ENCODE measurements at places on chromosomes 2 and 18. TPM values are rescaled to one million over a fixed set of nuclear protein-coding genes. Genes with fewer than 3 reads are reported as not detected.
A peak's percentile ranks its signal among the peaks of the same experiment; 100 is the strongest.

DNA sequence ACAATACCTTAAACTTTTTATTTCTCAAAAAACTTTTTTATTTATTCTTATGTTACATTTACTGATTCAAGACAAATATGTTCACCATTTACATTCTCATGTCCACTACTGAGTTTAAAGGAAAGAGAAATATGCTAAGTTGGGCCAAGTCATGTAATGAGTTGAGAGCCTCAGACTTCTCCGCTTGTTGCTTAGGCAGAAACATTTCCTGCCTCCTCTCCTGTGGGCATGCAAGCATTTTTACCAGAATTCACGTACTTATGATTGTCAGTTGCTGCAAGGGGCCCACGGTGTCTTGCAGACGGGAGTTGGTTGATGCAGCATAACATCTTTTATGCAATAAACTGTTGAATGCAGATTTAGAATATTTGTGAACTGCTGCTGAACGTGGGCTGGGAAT, 51.8 kb downstream of the MYO1B start:
- H3K4me3 ChIP-seq = no peak overlapping the region
- H3K4me1 ChIP-seq = no peaks in the 10 kb centered on the region
- no peaks in the 10 kb centered on the region for H3K27me3 ChIP-seq

DNA sequence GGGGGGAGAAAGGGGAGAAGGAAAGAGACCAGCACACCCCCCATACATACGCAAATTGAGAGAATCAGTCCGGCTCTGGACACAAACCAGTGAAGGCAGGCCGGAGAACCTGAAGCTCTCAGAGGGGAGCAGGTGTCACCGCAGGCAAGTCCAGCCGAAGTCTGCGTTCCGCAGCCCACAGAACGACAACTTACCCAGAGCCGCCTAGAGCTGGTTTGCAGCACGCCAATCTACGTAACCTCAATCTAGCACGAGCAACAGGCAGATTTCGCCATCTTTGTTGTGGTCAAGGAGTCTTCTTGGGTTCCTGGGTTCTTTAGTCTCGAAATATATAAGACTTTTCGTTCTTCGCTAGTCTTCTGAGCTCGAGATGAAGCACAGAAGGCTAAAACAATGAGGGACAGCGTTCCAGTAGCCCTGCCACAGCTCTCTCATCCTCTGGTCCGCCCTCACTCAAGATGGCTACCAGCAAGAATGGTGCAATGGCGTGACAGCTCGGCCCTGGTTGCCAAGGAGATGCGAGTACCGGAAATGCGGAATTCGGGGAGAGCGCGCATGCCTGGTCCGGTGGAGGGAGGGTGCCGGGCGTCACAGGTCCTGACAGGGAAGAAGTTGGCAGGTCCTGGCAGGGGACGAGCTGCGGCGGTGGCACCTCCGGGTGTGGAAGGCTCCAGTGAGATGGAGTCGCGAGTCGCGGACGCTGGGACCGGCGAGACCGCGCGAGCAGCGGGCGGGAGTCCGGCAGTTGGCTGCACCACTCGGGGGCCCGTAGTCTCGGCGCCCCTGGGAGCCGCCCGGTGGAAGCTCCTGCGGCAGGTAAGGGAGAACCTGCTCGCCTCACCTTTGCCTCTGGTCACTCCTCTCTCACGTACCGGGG, at the start of the genes CAMKMT and PREPL:
Gene CAMKMT (plus strand): TSS at position 618 of the 877 bp plus-strand sequence.
Gene PREPL (minus strand): TSS at position 165 of the 877 bp plus-strand sequence. CDS start 15,152 bp downstream, outside the sequence.
- peaks cover 3% of the 10 kb centered on the region for H3K4me1 ChIP-seq
- H3K4me3 ChIP-seq = peak within 1 kb of the TSS; percentile 89
- DNase-seq = peak; percentile 98

DNA sequence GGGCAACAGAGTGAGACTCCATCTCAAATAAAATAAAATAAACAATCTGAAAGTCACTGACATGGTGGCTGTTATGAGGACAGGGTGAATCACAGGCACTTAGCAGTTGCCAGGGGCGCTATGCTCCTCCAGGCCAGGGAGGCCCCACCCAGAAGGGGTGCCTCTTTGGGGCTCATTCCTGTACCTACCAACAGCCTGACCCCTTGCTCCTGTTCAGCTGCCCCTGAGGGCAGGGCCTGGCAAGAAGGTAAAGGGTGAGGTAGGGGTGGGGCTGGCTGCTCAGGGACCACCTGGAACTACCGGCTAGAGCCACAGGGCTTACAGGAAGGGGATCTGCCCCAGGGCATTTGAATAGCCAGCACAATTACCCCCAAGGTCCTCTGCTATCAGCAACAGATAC, 60.3 kb downstream of the INPP5D start:
- no peaks in the 10 kb centered on the region for H3K36me3 ChIP-seq
- H3K4me3 ChIP-seq = no peak overlapping the region
- H3K27me3 ChIP-seq = no peaks in the 10 kb centered on the region
- H3K27ac ChIP-seq = no peak overlapping the region
- no peaks in the 10 kb centered on the region for H3K4me1 ChIP-seq

- DNase-seq = no peak
- no peaks in the 10 kb centered on the region for H3K4me1 ChIP-seq
- H3K36me3 ChIP-seq = no peaks in the 10 kb centered on the region
- no peak overlapping the region for H3K4me3 ChIP-seq
- H3K27me3 ChIP-seq = no peaks in the 10 kb centered on the region
- no peak overlapping the region for H3K27ac ChIP-seq
These were observed 32.2 kb upstream of the CREB1 start for GRCh38 chr2:207497596-207497995.

- H3K4me1 ChIP-seq = no peaks in the 10 kb centered on the region
- no peak for DNase-seq
These were observed 54.0 kb downstream of the MEIS1 start for GRCh38 chr2:66488946-66489345.

GRCh38 chr2:42327125-42327524, 33.9 kb downstream of the COX7A2L start:
- H3K36me3 ChIP-seq = peaks cover 3% of the 10 kb centered on the region
- H3K4me1 ChIP-seq = no peaks in the 10 kb centered on the region
- no peak overlapping the region for H3K4me3 ChIP-seq
- no peak for DNase-seq
- no peaks in the 10 kb centered on the region for H3K27me3 ChIP-seq

DNA sequence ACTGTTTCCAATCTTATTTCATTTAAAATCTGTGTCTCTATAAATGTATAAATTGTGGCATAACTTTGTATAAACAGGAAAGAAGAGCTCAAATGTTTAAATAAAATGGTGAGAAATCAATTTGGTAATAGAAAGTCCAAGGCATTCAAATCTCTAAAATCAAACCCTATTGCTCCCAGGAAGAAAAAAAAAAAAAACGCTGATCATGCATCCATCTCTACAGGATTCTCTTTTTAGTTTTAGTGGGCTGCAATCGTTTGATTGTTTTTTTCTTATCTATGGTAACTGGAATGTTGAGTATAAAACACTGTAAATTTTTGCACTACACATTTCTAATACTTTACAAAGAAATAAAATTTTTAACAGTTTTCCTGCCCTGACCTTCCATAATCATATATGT, 75.6 kb downstream of the NCKAP1 start:
- H3K4me1 ChIP-seq = no peaks in the 10 kb centered on the region
- no peak overlapping the region for H3K4me3 ChIP-seq
- no peaks in the 10 kb centered on the region for H3K27me3 ChIP-seq
- DNase-seq = no peak
- no peak overlapping the region for H3K27ac ChIP-seq
- H3K36me3 ChIP-seq = peaks cover 45% of the 10 kb centered on the region

DNA sequence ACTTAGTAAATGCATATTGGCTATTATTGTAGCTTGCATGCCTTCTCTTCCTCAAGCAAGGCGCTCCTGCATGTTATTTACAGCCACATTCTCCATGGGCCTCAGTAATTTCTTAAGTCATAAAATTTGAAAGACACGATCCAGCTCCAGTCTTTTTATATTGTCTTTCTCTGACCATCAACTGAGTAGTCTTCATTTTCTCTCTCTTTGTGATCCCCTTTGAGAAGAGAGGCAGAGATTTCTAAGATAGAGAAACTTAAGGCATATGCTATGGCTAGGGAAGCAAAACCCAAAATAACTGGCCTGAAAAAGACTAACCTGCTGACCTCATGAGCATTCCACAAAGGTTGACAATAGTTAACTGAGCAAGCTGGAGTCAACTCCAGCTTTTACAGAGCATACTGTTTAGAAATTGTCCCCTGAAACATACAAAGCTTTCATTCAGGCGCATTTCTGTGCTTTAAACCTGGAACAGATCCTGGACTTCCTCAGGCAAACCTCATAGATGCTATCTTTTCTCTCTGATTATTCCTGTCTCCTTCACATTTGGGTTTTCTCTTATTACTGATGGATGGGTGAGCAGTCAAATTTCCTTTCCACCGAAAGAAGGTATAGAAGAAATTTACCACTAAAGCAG, 4.6 kb downstream of the DPP4 start:
- H3K36me3 ChIP-seq = no peaks in the 10 kb centered on the region
- H3K27ac ChIP-seq = no peak overlapping the region
- no peak overlapping the region for H3K4me3 ChIP-seq
- peaks cover 3% of the 10 kb centered on the region for H3K4me1 ChIP-seq
- no peak for DNase-seq

- no peak overlapping the region for H3K4me3 ChIP-seq
- H3K27ac ChIP-seq = no peak overlapping the region
- peak; percentile 79 for DNase-seq
- H3K4me1 ChIP-seq = peaks cover 12% of the 10 kb centered on the region
These were observed 36.4 kb downstream of the PXDN start for GRCh38 chr2:1707771-1708418.

DNA sequence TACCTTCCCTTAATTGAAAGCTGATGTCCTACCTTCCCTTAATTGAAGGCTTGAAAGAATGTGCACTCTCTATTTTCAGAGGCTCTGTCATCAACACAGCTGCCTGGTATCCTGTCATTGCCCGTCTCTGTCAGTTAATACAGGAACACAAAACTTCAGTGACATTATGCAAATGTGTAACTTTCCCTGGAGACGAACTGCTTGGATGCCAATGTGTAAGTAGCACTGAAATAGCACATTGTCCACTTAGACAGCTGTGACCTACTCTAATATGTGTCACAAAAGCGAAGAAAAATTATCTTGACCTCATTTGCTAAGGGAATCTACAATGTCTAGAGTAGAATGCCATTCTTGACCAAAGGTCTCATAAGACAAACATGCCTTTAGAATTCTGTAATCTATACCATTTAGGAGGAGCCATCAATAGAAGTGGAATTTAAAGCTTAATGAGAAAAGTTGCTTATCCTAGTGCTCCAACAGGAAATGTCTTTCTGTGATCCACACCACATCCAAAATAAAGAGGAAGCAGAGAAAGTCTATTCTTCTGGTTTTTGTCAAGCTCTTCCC, 138.1 kb downstream of the BARD1 start:
- H3K36me3 ChIP-seq = no peaks in the 10 kb centered on the region
- H3K4me1 ChIP-seq = no peaks in the 10 kb centered on the region
- no peak for DNase-seq

GRCh38 chr18:63365876-63366212, 1.2 kb downstream of the KDSR start:
- no peaks in the 10 kb centered on the region for H3K27me3 ChIP-seq
- peaks cover 15% of the 10 kb centered on the region for H3K36me3 ChIP-seq
- H3K4me1 ChIP-seq = peaks cover 2% of the 10 kb centered on the region
- DNase-seq = no peak
- H3K4me3 ChIP-seq = peak overlapping the region; percentile 83

- H3K27ac ChIP-seq = no peak overlapping the region
- H3K4me1 ChIP-seq = no peaks in the 10 kb centered on the region
- no peak overlapping the region for H3K4me3 ChIP-seq
- no peaks in the 10 kb centered on the region for H3K36me3 ChIP-seq
- H3K27me3 ChIP-seq = no peaks in the 10 kb centered on the region
These were observed 1062.6 kb downstream of the LRP1B start for GRCh38 chr2:141068053-141068682.

Gene LONRF2
- 0.42 TPM for total RNA-seq

Gene C2orf15
- 5.5 TPM for total RNA-seq

Gene SLC39A10
- 219 TPM for total RNA-seq

Gene EGR4
- total RNA-seq = not detected

Gene ANKRD30B
- total RNA-seq = not detected

Gene GPR35
- total RNA-seq = not detected

Gene UGT1A9
- not detected for total RNA-seq
